ENCODE measurements at places on chromosomes 2 and 18.

DNA sequence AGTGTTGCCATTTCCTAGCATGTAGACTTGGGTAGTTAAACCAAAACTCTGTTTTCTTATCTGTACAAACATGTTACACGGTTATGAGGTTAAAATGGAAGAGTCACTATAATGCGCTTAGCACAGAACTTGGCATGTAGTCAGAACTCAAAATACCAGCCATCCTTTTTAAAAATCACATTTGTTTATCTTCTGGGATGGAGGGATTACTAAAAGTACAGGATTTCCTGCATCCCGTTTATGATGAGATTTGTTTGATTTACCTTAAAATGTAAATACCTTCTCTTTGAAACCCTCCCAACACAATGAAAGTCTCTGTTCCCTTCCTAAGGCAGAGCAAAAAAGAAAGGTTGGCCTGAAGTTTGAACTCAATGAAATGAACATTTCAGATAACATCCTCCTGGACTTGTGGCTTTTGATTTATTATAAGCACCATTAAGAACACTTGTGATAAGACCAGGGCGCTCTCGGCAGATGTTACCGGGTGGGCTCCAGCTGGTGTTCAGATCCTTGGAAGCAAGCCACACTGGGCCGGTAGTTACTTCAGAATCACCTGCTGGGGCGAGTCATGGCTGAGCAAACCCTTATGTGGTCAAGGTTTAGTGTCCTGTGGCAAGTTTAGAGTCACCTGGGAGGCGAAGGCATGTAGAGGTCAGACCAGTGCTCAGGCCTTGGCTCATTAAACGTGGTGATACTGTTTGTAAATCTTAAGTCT, 105.7 kb downstream of the MGAT5 start:
- DNase-seq = no peak

DNA sequence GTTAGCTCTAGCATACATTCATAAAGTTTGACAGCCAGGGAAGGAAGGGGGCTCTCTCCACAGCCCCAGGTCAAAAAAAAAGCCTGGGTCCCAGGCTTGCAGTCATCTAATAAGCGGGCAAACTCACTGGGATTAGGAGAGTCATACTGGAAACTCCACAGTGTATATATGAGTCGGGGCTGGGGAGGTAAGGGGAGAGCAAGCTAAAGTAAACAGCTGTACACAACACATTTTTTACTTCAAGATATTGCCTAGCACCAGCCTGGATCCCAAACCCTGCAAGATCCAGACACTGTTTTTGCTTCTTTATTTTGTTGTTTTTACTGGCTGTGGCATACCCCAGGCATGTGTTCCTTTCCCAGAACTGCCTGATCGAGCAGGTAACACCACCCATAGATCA, 291.3 kb upstream of the TANK start:
- no peak for DNase-seq

DNA sequence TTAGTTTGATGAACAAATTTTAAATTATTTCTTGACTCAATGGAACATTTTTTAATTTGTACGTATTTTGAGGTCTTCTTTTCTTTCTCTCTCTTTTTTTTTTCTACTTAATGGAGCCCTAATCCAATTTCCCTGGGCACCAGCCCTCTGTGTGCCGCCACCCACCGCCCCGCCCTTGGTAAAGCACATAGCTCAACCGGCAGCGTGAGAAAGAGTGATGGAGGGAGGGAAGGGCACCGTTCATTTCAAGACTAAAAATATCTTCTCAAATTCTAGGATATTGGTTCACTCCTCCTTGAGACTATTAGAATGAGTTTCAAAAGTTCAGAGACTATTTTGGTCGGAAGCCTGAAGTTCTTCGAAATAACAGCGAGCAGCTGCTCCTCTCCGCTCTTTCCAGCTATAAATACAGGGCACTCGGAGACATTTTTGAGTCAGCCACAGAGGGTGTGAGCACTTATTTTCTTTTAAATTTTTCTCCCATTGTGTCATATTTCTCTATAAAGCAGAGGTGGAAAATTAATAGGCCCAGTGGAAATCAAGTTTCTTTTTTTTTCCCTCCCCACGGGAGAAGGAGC, 731.7 kb upstream of the ID2 start:
- no peak for DNase-seq

DNA sequence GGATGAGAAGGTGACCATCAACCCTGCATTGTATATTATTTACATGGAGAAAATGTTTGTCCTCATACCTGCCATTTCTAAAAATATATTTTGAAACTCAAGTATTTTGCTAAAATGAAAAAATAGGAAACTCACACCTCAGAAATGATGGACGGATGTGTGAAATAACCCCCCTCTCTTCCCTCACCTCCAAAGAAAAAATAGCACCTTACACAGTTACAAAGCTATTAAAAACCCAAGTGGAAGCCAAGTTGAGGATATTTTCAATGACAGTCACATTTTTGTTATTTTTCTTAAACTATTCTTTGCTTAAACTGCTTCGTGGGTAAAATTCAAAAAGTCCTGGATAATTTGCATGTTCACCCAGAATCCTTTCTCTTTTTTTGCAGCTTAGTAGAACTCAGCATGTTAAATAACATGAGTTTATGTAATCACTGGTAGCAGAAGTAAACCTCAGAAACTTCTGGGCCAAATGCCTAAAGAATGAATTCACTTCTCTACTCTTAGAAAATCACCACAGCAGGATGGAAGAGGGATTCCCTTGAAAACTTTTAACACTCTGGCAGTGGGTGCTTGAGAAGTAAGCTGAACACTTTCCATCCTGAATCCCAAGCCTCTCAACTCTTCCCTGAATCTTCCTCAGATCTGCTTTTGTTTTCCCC, 768 bp downstream of the DSC1 start:
- no peak for DNase-seq

GRCh38 chr2:108491848-108492247, 42.4 kb upstream of the LIMS1 start:
- DNase-seq = no peak

- DNase-seq = no peak
Observed at GRCh38 chr2:12679550-12680072, 37.1 kb upstream of the TRIB2 start.

DNA sequence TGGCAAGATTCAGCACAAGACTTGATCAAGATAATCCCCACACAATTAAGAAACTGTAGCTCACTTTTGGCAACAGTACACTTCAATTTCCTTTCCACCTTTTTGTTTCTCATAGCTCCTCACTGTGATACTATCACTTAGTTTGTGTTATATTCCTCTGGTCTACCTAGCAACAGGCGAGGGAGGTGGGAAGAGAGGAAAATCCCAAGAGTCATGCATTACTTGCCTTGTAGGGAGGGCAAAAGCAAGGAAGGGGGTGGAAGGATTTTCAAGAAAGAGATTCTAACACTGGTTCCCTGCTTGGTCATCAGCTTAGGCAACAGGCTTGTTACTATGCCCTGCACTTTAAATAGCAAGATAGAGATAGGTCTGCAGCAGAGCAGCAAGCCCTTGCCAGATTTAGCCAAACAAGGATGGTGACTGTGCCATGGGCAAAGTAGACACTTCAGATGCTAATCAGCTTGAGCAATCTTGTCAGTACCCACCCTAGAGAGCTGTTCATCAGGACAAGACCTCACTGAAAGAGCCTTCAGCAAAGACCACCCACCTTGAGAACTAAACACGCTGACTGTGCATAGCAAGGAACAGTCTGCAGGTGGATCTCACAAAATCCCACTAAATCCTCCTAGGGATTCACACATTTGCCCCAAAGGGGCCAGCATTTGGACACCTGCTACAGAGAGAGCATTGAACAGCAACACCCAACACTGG, 134.6 kb downstream of the MBD2 start:
- no peak for DNase-seq

DNA sequence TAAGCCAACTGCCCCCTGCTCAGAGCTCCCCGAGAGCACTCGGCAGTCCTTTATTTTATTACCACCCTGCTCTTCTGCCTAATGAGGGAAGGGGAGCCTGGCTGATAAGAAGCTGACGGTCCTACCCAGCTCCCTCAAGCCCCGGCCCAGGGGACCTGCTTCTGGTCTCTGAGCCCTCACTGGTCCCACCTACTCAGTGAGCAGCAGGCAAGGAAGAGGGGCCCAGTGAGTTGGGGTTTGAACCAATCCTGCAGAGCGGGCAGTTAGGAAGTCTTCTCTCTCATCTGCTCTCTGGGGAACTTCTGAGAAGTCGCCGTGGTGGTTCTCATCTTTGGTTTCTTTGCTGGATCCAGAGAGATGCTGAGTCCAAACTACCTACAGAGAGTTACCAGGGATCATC, 218.9 kb downstream of the NDUFA10 start:
- DNase-seq = peak; percentile 15

DNA sequence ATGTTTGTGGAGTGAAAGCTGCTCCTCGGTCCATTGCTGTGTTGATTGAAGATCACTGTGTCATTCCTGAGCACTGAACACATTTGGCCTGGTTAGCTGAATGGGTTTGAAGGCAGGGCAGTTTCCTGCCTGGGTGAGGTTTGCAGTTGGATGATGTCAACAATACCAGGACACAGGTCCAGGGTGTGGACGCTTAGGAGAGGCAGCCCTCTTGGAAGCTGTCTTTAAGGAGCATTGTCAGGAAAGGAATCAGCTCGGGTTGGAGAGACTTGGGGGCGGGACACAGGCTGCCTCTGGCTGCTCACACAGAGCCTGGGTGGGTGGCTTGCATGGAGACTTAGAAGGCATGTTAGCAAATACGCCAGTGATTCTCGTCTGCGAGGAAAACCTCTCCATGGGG, 237.7 kb downstream of the SEPTIN10 start:
- DNase-seq = no peak

DNA sequence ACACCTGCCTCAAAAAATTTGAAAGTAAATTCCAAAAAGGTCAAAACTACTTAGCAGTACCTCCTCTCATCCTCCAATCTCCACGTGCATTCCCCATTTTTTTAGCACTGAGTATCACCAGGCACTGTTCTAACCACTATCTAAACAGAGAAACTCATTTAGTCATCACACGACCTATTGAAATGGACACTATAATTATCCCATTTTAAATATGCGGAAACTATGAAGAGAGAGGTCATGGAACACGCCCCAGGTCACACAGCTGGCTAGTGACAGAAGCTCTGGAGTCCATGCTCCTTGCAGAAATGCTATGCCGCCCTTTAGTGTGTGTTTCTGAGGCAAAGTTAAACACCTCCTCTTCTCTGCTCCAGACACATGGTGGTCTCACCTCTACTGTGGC, 99.5 kb downstream of the CABYR start:
- DNase-seq = no peak

GRCh38 chr18:34694591-34695165, 15.4 kb upstream of the DTNA start:
- no peak for DNase-seq

DNA sequence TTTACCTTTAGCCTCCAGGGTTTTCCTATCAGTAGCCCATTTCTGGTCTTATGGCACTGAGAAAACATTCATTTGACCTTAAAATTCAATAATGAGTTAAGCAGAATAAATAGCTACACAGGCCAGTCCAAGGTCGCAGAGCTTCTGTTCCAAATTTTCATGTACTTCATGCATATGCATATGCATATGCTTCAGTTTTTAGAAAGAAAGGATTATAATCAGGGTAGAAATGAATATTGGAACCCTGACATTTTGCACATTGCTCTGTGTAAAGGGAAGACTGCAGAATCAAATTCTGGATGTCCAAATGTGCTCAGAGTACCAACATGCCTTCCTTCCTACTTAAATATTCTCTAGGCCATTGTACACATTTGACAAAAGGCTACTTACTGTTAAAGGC, 104.9 kb downstream of the DPP4 start:
- DNase-seq = no peak

DNA sequence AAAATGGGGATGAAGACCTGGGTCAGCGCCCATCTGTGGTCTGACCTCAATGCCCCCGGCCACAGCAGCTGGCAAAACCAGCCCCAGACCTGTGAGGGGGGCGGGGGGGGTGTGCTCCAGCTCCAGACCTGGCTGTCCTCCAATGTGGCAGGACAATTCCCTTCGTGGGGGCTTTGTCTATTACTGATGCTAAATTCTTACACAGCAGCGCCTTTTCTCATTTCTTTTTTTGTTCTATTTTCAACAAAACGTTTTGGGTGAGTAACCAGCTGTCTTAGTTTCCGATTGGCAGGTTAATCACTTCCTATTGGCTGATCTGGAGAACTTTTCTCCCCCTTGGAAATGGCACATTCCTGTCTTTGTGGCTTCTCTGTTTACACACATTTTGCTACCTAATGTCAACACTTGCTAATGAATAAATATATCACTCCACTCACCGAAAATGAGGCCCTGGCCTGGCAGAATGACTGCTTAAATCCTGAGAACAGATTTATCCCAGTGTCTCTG, 4.4 kb downstream of the SMAD7 start:
- DNase-seq = no peak

GRCh38 chr2:241482126-241482955, 26.0 kb downstream of the STK25 start:
- no peak for DNase-seq
